ENCODE measurements at places on chromosomes 4 and X.

DNA sequence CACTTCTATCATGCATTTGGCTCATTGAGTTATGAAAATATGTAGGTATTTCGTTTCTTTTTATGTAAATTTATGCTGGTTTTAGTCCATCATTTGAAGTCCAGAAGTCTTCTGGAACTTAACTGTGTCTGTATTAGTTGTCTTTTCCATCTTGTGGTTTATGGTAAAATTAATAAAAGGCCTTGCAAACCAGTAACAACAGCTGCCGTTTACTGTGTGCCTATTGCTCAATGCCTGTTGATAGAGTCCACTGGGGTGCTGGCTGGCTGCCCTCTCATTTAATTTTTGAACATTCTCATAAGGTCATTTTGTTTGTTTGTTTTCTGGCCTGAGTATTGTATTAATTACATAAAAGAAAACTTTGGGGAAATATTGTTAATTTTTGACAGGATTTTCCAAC lies 98.0 kb downstream of the NAA11 start:
- DNase-seq, result no peak
- no peaks in the 10 kb centered on the region for H3K27me3 ChIP-seq
- H3K27ac ChIP-seq, result no peak overlapping the region
- no peak overlapping the region for H3K4me3 ChIP-seq

DNA sequence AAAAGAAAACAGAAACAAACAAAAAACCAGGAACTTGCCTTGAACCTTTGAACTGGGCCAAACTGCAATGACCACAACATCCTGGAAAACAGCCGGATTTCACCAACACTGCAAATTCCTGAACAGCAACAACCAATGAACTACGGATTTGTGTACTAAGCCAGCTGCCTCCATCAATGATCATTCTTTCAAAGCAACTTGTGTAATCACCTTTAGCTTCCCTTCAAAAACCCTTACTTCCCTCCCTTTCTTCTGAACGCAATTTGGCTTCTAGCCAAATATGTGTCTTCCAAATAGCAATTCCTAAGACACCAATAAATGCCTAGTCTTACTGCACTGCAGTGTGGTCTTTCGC lies 98.5 kb upstream of the FAM47C start:
- no peak overlapping the region for H3K27ac ChIP-seq
- no peaks in the 10 kb centered on the region for H3K4me1 ChIP-seq
- H3K27me3 ChIP-seq, result no peaks in the 10 kb centered on the region
- H3K36me3 ChIP-seq, result no peaks in the 10 kb centered on the region
- H3K4me3 ChIP-seq, result no peak overlapping the region
- DNase-seq, result no peak

DNA sequence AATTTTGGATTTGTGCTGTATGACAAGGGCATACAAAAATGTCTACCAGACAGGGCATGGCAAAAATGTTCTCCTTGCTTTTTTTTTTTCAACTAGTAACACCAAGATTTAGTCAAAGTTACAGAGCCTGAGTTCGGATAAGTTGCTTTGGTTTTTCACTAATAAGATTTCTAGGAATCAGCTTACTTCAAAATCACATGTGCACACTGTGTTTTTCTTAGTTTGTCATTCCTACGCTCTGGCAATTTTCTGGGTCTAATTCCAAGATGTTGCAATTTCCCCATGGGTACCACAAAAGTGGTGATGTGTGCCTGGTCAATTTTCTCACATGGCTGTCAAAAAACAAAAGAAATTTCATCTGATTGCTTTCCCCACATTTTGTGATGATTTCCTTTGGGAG lies 6.3 kb downstream of the C1QTNF7 start:
- H3K36me3 ChIP-seq, result no peaks in the 10 kb centered on the region
- H3K4me3 ChIP-seq, result no peak overlapping the region
- DNase-seq, result no peak
- no peak overlapping the region for H3K27ac ChIP-seq
- H3K4me1 ChIP-seq, result no peaks in the 10 kb centered on the region

GRCh38 chr4:141448490-141448889 lies 187.9 kb upstream of the IL15 start:
- H3K36me3 ChIP-seq, result no peaks in the 10 kb centered on the region
- no peak overlapping the region for H3K4me3 ChIP-seq
- H3K27me3 ChIP-seq, result no peaks in the 10 kb centered on the region
- H3K27ac ChIP-seq, result no peak overlapping the region
- no peaks in the 10 kb centered on the region for H3K4me1 ChIP-seq
- no peak for DNase-seq

GRCh38 chr4:25533256-25533655 lies 122.4 kb upstream of the SLC34A2 start:
- H3K27me3 ChIP-seq, result no peaks in the 10 kb centered on the region
- H3K4me1 ChIP-seq, result no peaks in the 10 kb centered on the region
- H3K36me3 ChIP-seq, result no peaks in the 10 kb centered on the region
- H3K27ac ChIP-seq, result no peak overlapping the region
- no peak for DNase-seq

All from breast epithelium (tissue), 4 donors.